Hematopoietic multipotent progenitor cell treated with erythropoietin and hydrocortisone succinate and interleukin-3 and kit ligand, for 8 days (in vitro differentiated cells): ENCODE measurements at places on chromosomes 3 and 15.
A peak's percentile ranks its signal among the peaks of the same experiment; 100 is the strongest.

GRCh38 chr15:70156671-70157271, 59.1 kb upstream of the TLE3 start:
- DNase-seq, result no peak

DNA sequence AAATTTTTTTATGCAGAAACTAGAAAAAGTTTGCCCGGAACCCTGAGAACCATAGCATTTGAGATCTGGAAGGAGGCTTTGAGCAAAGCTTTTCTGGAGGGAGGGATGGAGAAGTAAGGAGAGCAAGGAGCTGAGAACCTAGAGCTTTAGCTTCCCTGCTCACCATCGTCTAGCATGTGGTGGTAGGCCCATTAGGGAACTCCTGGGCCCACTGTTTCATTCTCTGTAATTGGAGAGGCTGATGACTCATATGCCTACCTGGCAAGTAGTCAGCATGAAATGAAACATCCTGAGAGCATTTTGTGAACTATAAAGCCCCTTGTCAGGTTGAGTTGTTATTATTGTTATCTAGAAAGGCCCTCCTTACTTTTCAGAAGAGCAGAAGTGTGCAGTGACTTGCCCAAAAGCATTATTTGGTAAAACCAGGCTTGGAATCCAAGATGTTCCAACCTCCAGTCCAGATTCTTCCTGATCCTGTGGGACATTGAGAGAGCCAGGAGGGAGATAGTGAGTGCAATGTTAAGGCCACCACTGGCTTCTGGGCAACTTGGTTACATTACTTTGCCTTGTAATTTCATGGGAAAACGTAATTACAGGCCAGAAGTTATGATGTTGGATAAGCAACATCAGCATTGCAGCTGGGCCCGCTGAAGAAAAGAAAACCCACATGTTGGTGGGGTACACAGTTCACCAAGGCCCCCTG, 104.5 kb upstream of the BFSP2 start:
- DNase-seq, result no peak

DNA sequence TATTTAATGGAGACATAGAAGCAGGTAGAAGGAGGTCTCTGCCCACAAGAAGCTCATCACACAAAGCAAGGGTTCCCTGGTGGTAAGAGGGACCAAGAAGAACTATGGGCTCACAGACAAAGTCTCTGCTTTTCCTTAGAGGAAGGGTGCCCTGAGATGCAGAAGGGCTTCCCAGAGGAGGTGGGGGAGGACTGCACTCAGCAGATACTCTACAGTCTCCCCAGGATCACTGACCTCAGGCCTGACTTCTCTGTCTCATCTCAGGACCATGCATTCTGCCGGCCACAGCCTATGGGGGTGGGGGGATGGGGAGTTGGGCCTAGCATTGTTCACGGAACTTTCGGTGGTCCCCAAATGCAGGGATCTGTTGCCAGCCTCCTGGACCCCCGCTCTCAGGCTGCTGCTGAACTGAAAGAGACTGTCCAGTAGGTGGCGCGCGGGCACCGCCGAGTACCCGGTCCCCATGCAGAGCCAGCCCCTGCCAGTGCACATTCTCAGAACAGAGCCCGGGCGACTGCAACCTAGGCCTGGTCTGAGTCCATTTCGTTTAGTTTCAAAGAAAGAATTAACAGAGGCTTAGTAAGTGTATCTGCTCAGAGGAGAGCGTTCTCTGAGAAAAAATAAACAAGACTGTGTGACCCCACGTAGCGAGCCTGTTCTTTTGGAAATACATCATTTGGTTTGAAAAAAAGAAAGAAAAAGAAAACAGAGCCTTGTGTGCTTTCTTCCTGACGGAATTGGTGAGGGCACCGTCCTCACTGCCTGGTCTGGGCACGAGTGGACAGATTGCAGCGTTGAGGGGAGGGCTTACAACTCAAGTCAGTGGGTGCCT, 74.1 kb downstream of the LRTM1 start:
- DNase-seq, result peak; percentile 39

DNA sequence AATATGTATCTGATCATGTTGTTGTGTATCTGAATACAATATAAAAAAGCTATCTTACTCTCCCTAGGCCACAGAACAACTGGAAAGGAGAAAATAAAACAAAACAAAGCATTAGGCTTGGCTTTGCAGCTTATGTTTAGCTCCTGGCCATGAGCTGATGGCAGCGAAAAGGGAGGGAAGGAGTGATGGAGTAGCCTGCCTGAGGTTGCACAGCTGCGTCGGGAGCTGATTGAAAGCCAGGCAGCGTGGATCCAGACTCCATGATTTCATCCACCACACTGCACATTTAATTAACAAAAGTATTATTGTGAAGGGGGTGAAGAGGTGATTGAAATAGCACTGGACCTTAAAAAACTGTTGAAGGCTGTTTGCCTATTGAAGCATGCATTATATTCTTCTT, 212.2 kb downstream of the GABRG3 start:
- DNase-seq, result no peak

- DNase-seq, result no peak
Measured at GRCh38 chr3:125507128-125507527, 12.9 kb downstream of the SNX4 start.

DNA sequence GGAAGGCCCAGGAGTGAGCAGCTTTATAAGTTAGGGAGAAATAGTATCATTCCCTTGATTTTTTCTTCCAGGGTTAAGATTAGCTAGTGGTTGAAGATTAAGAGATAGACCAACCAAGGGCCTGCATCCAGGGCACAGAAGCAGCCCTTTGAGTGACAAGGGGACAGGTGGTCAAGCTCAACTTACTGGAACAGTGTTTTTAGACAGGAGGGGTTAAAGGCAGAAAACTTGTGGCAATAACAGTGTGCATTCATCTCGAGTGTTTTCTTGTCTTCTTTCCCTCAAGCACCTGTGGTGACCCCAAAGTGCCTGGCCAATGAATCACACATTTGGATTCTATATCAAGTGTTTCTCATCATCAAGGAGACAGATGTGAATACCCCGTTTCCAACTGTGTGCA, 267.5 kb downstream of the PDCD6IP start:
- no peak for DNase-seq

DNA sequence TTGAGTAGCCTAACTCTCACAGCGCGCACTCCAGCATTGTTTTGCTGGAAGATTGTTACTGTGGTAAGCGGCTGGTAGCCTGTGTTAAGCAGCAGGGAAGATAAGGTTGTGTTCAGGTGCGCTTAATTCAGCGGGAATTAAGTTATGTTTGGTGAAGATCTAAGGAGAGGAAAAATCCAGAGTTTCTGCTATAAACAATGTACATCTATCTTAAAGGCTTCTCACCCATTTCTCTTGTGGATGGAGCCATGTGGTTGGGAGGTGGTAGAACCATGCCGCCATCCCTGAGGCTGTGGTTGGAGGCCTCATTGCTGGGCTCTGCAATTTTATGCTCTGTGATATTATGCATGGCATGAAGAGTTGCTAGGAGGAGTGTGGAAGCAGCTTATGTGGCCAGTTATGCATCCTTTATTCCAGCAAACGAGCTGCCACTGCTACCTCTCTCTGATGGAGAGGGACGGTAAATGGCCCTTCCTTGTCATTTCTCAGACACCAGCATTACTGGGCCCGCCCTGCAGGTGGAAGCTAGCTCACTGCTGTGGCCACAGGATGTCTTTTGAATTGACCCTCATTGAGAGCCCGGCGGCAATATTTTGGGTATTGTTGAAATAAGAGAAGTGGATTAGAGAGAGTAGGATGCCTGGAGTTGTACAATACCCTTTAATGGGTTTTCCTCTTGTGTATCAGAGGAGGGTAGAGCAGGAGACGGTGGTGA, 1.3 kb downstream of the MINAR1 start:
- no peak for DNase-seq

DNA sequence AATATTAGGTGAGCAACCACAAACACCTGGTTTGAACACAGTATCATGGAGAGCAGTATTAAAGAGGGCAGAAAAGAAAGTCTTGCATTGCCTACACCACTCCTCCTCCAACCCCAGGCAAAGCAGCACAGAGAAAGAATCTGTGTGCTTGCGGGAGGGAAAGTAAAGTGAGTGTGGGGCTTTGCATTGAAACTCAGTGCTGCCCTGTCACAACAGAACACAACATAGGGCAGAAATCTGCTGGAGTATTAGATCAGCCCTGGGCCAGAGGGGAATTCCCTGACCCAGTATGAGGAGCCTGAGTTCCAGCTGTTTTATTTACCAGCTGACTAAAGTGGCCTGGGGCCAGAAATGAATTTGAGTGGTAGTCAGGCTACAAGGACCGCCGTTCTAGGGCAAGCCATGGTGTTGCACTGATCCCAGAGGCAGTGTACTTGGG, 75.5 kb downstream of the SPATA16 start:
- no peak for DNase-seq
